ENCODE measurements at places on chromosomes 5 and 9. TPM values are rescaled to one million over a fixed set of nuclear protein-coding genes. Genes with fewer than 3 reads are reported as not detected.

DNA sequence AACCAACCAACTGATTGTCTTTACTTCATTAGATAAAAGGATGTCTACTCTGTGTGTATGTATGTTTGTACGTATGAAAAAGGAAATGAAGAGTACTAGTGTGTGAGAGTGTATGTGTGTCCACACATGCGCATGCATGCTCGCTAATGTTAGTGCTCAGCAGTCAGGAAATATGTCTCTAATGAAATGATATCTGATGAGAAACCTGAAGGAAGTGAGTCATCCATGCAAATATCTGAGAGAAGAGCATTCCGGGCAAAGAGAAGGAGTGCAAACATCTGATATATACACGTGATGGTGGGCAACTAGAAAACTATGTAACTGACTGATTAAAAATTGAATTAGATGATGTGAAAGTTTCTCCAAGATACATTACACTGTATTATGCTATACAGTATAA is 29.6 kb upstream of the UGCG start:
- DNase-seq, result peak; percentile 65

- DNase-seq, result no peak
These were observed 88.1 kb downstream of the CNTLN start for GRCh38 chr9:17222932-17223331.

GRCh38 chr5:45696206-45696836 is at the start of gene HCN1:
TSS of gene HCN1 (minus strand) at chr5:45696380.
- DNase-seq, result peak; percentile 23

GRCh38 chr5:108548684-108549596 is 167.0 kb upstream of the FBXL17 start:
- DNase-seq, result no peak

DNA sequence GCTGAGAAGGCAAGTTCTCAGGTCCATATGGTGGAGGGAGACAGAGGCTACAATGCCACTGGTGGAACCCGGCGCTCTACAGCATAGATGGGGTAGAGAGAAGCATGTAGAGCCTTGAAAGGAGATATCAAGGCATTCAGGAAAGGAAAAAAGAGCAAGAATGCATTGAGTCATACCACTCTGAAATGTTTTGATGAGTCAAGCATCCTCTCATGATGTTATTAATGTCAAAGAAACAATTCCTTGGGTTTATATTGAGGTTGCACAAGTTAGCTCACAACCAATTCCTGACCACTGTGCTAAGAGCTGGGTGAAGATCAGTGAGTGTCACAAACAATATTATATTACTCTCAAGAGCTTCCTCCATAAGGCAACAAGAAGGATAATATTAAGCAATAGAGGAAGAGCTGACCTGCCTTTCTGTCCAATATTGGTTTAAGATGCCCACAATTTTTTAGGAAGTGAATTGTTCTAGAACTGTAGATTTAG is 178.0 kb downstream of the RFK start:
- peak; percentile 72 for DNase-seq

- no peak for DNase-seq
These were observed 72.2 kb downstream of the PCDH1 start for GRCh38 chr5:141805874-141806595.

DNA sequence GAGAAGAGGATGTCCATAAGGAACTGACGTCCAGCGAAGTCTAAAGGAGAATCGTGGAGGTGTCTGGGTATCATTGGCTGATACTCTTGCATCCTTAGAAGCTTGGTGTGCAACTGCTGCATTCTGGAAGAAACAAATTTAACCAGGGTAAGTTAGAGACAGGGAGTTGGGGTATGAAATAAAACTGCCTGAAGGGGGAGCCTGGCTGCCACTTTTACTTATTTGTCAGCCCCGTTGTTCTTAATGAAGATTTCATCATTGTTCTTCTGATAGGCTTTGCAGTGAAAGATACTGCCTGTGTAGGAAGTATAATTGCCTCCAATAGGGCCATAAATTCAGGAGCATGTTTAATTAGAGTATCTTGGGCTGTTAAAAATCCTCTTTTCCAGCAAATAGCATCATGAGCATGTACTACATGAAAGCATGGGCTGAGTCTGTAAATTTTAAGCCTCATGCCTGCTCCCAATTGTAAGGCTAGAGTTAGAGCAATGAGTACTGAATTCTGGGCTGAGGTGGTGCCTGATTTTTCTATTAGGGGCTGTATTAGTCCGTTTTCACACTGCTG is 1264.5 kb upstream of the ACO1 start:
- no peak for DNase-seq

GRCh38 chr9:19999491-20000057 is 210.7 kb upstream of the SLC24A2 start:
- peak; percentile 79 for DNase-seq

GRCh38 chr9:111037708-111038330 is 451 bp downstream of the LPAR1 start:
- DNase-seq, result peak; percentile 65

DNA sequence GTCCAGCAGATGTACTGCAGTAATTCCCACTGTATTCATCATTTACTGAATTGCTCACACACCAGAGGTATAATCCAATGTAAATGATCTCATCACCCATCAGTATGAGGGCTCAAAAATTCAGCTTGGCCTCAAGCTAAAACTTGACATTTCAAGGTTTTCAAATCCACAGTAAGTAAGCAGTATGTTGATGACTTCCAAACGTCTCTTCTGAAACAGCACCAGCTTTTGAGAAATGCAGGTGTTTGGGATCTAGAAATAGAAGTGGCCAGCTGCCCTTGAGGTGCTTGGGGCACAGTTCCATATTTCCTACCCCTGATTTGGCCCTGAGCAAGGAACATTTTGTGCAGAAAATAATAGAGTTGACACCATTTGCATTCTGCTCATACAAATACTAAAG is 388.0 kb upstream of the TUSC1 start:
- no peak for DNase-seq

GRCh38 chr5:107235167-107235566 is 435.6 kb downstream of the EFNA5 start:
- DNase-seq, result peak; percentile 7

- DNase-seq, result no peak
These were observed 10.7 kb downstream of the PRRT1B start for GRCh38 chr9:131555841-131556673.

DNA sequence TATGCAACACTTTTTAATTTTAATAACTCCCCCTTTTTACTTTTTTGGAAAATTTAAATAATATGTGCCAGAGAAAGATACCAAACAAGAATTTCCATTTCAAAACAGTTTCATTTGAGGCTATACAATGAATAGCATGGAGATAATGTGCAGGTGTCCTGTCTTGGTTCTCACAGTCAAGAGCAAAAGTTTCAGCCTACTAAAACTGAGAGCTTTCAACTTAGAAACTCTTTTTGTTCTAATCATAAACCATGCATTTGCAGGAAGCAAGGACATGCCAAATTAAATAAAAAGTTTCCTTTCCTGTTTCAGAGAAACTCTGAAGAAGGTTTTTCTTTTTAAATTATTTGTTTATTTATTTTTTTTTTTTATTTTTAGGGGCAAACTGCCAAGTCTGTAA is 1165.6 kb upstream of the SEMA6A start:
- DNase-seq, result no peak

DNA sequence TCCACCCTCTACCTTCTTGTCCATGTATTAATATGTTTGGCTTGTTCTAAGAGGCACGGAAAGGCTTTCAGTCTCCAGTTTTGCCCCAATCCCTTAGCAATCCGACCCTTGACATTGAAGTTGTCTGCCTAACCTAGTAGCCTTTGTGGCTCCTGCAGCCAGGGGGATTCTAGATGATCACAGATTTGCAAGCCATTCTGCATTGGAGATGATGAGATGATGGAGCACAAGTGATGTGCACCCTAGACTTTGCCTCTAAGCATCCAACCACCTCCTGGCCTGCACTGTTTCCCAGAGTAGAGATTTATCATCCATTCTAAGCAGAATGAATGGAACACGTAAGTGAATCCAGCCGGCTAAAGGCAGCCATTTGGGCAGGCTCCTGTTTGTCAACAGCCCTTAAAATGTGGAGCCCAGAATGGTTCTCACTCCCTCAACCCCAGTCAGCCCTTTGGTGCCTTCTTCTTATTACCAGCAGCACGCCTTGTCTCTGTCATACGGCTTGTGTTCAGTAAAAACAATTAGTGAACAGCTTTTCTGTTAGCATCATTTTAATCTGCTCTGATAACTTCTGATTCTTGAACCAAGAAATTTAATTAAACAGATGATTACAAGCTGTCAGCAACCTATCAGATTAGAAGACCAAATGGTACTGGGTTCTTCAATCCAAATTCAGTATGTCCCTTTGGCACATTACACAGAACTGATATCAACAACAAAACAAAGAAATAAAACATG is 5.7 kb upstream of the TRAF1 start:
- no peak for DNase-seq

- no peak for DNase-seq
These were observed 51.3 kb downstream of the TGFBI start for GRCh38 chr5:136080113-136080482.

DNA sequence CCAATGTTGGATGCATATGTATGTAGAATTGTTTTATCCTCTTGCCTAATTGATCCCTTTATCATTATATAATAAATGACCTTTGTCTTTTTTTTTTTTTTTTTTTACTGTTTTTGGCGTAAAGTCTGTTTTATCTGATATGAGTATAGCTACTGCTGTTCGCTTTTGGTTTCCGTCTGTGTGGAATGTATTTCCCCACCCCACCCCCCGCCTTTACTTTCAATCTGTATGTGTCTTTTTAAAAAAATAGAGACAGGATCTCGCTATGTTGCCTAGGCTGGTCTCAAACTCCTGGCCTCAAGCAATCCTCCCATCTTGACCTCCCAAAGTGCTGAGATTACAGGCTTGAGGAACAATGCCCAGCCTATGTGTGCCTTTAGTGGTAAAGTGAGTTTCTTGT is 11.3 kb downstream of the AHRR start:
- DNase-seq, result no peak

DNA sequence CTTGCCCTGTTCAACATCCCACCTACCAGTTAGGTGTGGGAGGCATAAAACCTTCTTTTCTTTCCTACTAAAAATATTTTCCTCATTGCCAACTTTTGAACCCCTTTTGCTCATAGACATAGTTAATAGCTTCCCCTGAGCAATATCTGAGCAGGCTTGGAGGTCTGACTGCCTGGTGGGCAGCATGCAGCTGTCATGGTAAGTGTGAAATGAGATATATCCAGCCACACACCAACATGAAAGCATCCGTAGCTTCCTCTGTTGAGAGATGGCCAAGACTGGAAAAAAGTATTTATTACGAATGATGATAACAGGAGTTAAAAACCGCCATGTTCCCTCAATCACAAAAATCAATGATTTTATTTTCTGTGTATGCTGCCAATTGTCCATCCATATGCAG is 190.1 kb downstream of the TMEM38B start:
- DNase-seq, result no peak

GRCh38 chr9:110635589-110635988 is 33.0 kb upstream of the MUSK start:
- DNase-seq, result no peak

- DNase-seq, result no peak
These were observed 629.5 kb downstream of the KCTD16 start for GRCh38 chr5:144800169-144800568.

The TRIM36 gene
- 13.3 TPM for total RNA-seq

The SLC26A2 gene
- total RNA-seq, result 11.1 TPM

The TAF11L14 gene
- not detected for total RNA-seq

The UNC13B gene
- total RNA-seq, result 13.2 TPM

The ZNF658 gene
- 2.6 TPM for total RNA-seq

The DROSHA gene
- 58.8 TPM for total RNA-seq

The ZSWIM6 gene
- total RNA-seq, result 3.6 TPM

The CDH9 gene
- total RNA-seq, result not detected

The SCGB3A2 gene
- total RNA-seq, result not detected

The SLC6A7 gene
- total RNA-seq, result 0.06 TPM

The DNAI1 gene
- not detected for total RNA-seq

The NUTM2F gene
- not detected for total RNA-seq

The TAL2 gene
- total RNA-seq, result not detected
